Melanocyte of skin (primary cell): ENCODE measurements at places on chromosomes 2 and 18. TPM values are rescaled to one million over a fixed set of nuclear protein-coding genes. Genes with fewer than 3 reads are reported as not detected.

CFC1B gene
- total RNA-seq: not detected in 2 replicates

EIPR1 gene
- 26.2 and 31.3 TPM in 2 replicates for total RNA-seq

HOXD8 gene
- total RNA-seq: 2.7 and 8.2 TPM in 2 replicates

ACADL gene
- total RNA-seq: not detected in 2 replicates

HOXD3 gene
- 2.7 and 3.4 TPM in 2 replicates for total RNA-seq

SPP2 gene
- not detected in 2 replicates for total RNA-seq

HJURP gene
- total RNA-seq: 32.7 and 40.6 TPM in 2 replicates

VWC2L gene
- total RNA-seq: not detected in 2 replicates

SERPINB13 gene
- total RNA-seq: under 0.01 TPM in 1 of 2 replicates, not detected in the other

ANKRD30B gene
- 3.1 and 8.0 TPM in 2 replicates for total RNA-seq

MC2R gene
- not detected in 2 replicates for total RNA-seq

FAHD2B gene
- total RNA-seq: 28.0 and 28.2 TPM in 2 replicates

ANKRD23 gene
- 8.3 and 8.9 TPM in 2 replicates for total RNA-seq

MFSD6 gene
- total RNA-seq: 8.0 and 11.9 TPM in 2 replicates

SLC19A3 gene
- total RNA-seq: 4.0 and 4.1 TPM in 2 replicates

FABP1 gene
- total RNA-seq: not detected in 2 replicates

STAT4 gene
- total RNA-seq: 0.73 and 2.1 TPM in 2 replicates

CPO gene
- total RNA-seq: 0.34 and 0.36 TPM in 2 replicates

UGT1A8 gene
- total RNA-seq: not detected in 2 replicates

ACKR3 gene
- total RNA-seq: not detected in 2 replicates

CPS1 gene
- 32.0 and 64.3 TPM in 2 replicates for total RNA-seq

SIX3 gene
- not detected in 2 replicates for total RNA-seq

LDLRAD4 gene
- total RNA-seq: 4.0 and 10.2 TPM in 2 replicates

NT5DC4 gene
- not detected in 2 replicates for total RNA-seq

DSC2 gene
- not detected in 2 replicates for total RNA-seq

FAM237A gene
- total RNA-seq: not detected in 2 replicates

EPB41L3 gene
- total RNA-seq: 161 and 167 TPM in 2 replicates

SERPINB11 gene
- not detected in 2 replicates for total RNA-seq

HS6ST1 gene
- total RNA-seq: 10.7 and 14.0 TPM in 2 replicates

MAP3K20 gene
- total RNA-seq: 8.6 and 10.9 TPM in 2 replicates
